ENCODE measurements at places on chromosomes 6 and 20.
A peak's percentile ranks its signal among the peaks of the same experiment; 100 is the strongest.

DNA sequence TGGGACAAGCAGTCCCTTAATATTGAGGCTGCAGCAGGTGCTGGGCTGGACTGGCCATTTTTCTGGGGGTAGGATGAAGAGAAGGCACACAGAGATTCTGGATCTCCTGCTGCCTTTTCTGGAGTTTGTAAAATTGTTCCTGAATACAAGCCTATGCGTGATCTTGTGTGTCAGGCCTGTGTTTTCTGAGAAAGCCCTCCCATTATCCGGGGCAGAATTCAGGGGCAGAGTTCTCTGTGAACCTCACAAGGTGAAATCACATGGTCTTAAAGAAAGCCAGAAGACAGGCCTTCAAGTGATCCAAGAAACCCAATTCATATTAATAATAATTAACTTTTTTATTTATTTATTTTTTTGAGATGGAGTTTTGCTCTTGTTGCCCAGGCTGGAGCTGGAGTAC, 12.5 kb downstream of the CCN5 start:
- no peak for DNase-seq

DNA sequence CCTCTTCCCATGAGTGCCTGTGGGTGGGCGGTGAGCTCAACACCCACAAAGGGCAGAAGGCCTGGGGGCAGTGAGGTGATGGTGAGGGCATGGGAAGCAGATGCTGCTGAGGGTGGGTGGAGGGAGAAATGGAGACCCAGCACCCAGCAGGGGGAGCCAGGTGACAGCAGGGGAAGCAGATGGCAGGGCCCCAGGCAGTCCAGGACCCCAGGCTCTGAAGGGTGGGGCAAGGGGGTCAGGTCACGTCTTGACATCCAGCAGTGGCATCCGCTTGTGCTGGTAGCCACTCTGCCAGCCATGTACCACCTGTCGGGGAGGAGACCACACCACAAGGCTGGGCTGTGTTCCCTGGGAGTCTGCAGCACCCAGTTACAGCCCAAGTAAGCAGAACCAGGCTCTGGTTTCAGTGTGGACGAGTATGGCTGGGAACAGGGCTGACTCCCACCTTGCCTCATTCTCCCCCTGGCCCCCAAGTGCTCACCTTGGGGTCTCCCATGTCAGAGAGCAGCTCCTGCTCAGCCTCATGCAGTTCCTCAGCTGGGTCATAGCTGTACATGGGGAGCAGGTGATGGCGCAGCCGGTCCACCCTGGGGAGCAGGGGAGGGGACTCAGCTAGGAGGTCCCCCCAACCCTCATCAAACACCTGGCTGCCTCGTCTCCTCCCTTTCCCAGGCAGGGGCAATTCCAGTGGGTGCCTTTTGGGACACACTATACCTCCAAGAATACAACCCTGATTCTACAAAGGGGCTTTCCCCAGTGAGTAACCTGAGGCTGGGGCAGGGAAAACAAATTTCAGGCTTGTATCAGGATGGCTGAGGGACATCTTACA, 2.0 kb downstream of the SMIM29 start:
- peak; percentile 59 for DNase-seq

GRCh38 chr6:75205776-75206575, at the start of gene COL12A1:
COL12A1 (minus strand) TSS chr6:75206053; CDS start chr6:75202792, 3,261 bp downstream.
- peak; percentile 53 for DNase-seq

- no peak for DNase-seq
Measured at GRCh38 chr6:106746652-106747051, 117.3 kb downstream of the QRSL1 start.

DNA sequence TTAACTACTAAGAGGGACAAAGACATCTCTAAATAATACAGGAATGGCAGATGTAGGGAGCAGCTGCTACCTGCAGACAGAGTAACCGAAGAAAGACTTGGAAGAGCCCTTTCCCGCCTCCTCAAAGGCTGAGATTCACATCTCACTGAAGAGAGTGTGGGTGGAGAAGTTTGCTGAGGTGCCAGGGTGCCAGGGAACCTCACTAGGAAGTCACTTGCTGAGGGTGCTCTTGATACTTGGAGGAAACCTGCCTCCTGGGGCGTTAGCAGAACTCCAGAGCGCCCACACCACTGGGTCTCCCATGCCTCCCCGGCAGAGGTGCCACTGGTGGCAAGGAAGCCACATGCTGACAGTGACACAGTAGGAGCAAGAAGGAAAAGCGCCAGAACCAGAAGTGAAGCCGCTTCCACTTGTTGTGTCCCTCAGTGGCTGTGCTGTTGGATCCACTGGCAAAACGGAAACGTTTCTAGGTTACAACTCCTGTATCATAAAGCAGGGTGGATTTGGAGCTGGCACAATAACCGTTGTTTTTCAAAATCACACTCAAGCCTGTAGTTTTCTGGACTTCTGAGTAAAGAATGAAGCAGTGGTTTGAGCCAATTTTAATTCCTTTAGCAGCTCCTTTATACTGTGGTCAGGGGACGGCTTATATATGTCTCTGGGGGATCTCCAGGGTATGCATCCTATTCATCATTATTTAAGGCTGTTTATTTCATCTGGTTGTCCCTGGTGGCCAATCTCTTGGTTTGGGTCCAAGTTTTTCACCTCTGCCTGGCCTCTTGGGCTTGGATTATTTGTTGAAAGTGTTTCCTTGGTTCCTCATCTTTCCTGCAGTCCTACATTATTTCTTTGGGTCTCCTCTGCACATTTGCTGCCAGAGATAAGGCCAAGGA, 64.5 kb downstream of the CDC5L start:
- no peak for DNase-seq

DNA sequence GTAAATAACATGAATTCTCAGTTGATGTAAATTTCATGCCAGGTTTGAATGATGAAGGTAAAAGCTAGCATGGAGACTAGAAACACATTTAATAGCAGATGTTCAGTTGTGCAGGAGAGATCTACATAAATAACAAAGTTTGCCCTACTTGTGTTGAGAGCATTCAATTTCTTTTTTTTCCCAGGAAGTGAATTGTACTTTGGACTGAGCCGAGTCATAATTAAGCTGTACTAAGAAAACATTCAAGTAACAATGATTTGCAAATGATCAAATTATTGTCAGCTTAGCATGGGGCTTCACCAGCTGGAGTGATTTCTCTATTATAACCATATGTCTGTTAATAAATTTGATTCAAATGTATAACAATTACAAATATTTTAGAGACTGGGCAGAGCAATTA, 893.5 kb upstream of the MAP3K7 start:
- DNase-seq: no peak
